ENCODE measurements at places on chromosomes 16 and 17.

- no peak for DNase-seq
Measured at GRCh38 chr16:71515026-71515425, 11.2 kb upstream of the CHST4 start.

GRCh38 chr16:27364493-27365141, 37.4 kb upstream of the IL21R start:
- no peak for DNase-seq

- DNase-seq, result no peak
Measured at GRCh38 chr17:70912716-70913485, 743.6 kb downstream of the KCNJ2 start.

GRCh38 chr17:30000755-30001257, 59.4 kb downstream of the EFCAB5 start:
- no peak for DNase-seq

- DNase-seq, result no peak
Measured at GRCh38 chr16:56372013-56372634, 53.2 kb downstream of the AMFR start.

DNA sequence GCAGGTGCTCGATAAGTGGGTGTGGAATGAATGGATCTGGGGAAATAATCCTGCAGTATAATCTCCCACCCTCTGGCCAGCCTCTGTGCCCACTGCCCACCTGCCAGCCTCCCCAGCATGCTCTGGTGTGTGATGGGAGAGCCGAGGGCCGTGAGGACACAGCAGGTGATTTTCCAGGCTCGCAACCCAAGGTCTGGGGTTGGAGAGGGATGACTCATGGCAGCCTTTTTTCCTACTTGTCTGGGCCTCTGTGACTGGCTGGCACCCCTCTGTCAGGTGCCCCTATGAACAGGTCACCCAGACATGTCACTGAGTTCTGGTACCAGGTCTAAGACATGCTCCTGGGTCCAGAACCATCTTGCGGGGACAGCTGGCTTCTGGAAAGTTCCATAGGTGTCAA, 385.7 kb upstream of the TNRC6C start:
- no peak for DNase-seq

DNA sequence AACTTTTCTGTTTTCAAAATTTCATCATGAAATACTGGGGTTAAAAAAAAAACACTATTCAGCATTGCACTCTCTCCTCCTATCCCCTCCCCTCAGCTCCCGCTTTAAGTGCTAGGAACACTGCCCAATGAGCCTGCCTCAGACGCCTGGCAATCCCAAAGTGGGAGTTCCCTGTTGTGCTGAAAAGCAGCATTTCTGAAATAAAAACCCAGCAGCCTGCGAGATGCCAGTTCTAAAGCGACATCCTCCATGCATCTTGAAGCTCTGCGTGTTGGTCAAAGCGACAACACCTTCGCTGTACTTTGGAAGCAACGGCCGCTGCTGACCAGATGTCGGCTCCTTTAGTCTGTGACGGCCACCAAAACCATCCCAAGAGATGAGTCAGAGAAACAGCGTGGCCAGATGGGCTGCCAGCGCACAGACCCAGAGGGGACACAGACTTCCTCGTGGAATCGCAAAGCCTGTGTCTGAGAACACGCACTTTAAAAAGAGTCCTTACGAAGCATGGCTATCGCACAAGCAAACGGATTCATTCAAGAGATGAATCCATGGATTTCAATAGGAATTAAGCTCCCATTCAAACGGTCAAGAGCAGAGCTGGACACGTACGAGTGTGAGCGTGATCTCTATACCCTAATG, 32.8 kb downstream of the FBXO31 start:
- no peak for DNase-seq

GRCh38 chr16:19704321-19705145, 13.5 kb downstream of the KNOP1 start:
- no peak for DNase-seq

GRCh38 chr16:11780991-11781680, 15.9 kb downstream of the ZC3H7A start:
- no peak for DNase-seq

GRCh38 chr17:75181608-75182318, 996 bp downstream of the SUMO2 start:
- peak; percentile 25 for DNase-seq

GRCh38 chr16:26386096-26386495, 680.6 kb upstream of the C16orf82 start:
- DNase-seq, result no peak

- no peak for DNase-seq
Measured at GRCh38 chr17:82049521-82049971, 2.1 kb downstream of the RFNG start.

DNA sequence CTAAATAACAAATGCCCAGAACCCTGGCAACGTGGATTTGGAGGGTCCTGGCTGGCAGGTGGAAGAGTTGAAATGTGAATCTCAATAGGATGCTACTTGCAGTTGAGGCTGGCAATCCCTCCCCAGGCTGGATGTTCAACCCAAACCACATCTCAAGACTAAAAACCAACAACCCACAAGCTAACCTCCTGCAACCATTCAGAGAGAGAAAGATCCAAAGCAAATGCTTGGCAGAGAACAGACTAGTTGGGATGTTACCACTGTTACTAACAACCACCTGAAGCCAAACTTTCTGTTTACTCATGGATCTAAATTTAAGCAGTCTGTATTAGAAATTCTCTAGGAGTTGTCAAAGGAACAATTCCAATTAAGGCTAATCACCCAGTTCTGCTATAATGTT, 27.9 kb downstream of the SMG6 start:
- DNase-seq, result no peak

DNA sequence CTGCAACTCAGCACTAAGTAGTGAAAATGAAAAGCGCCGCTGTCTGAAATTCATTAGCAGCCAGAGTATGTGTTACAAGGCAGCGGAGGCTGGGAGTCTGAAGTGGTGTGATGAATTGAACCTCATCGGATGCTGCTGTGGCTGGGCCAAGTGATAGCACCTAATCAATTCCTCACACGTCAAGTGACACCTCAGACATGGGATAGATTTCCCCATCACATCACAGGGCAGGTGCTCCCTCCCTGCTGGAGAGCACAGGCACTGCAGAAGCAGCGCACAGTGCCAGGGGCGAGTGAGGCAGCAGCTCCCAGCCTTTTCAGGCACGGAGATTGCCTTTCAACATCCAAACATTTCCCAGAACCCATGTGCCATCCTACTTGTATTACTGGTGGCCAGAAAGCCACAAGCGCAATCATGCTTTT, 32.2 kb downstream of the DRC3 start:
- DNase-seq, result no peak

GRCh38 chr17:44102849-44103622, 20.4 kb downstream of the HDAC5 start:
- no peak for DNase-seq

GRCh38 chr17:2058586-2059546, 4.0 kb downstream of the HIC1 start:
- DNase-seq, result peak; percentile 74

DNA sequence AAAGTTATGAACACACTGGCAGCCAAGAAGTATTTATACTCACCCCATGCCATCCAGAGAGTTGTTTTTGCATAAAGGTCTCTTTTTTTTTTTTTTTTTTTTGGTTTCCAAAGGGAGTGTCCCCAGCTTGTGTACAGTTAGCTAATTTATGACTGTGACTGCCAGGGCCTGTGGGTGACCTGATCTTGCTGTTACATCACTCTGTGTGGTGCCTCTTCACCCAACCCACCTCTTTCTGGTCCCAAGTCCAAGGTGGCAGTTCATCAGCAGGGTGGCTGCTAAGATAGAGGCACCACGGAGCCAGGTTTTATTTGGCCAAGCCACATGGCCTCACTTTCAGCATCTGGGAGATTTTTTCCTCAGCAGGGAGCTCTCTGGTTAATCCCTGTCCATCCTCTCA, at the start of gene NOS2:
Gene NOS2 (minus strand): TSS at position 8 of the 400 bp plus-strand sequence. CDS start 1,720 bp downstream, outside the sequence.
- no peak for DNase-seq

DNA sequence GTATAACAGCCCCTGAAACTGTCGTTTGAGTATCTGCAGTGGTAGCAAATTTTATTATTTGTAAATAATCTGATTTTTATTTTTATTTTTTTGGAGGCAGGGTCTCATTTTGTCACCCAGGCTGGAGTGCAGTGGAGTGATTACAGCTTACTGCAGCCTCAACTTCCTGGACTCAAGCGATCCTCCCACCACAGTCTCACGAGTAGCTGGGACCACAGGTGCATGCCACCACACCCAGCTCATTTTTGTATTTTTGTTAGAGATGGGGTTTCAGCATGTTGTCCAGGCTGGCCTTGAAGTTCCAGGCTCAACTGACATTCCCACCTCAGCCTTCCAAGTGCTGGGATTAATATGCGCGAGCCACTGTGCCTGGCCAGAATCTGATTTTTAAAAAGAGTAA, 2.8 kb downstream of the NDEL1 start:
- DNase-seq, result no peak

DNA sequence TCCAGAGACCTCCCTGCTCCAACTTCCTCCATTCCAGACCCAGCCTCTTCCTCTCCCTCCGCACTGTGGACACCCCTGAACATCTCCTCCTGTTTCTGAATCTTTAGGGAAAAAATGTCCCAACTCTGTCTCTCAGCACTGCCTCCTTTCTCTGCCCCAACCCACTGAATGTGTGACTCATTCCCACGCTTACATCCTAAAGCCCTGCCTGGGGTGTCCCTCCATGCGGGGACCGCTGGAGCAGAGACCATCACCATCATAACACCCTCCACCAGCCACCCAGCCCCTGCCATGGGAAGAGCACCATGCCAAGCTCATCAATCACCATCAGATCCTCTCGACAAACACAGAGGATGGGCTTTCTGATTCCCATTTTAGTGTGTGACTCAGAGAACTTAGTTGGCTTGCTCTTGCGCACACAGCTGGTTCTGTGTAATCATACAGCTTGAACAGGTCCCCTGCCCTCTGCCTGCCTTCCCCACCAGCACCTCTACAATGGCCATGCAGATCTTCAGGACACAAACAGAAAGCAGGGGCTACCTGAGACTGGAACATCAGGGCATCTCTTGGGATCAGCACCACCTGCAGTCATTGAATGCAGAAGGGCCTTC, 10.7 kb downstream of the RPRML start:
- no peak for DNase-seq

GRCh38 chr17:76685366-76685765, 25.4 kb downstream of the MXRA7 start:
- DNase-seq, result no peak

DNA sequence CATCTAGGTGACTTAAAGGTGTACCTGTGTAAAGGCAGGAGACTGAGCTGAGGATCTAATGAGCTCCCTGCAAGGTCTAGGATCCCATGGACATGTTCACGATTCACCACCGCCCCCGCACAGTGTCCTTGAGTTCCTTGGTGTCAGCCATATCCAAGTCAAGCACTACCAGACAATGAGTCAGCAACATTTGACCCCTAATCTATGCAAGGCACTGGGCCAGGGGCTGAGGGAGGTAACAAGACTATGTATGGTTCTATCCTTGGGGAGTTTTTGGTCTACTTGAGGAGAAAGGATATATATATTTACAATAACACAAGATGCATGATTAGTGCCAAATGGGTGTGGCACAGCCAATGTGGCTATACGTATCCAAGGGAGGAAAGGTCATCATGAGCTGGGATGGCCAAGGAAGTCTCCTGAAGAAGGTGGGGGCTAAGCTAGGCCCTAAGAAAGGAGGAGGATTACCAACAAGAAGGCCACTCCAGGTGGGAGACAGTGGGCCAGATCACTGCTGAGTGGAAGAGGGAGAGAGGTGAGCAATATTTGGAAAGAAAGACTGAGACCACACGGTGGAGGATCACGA, 35.0 kb downstream of the ITGB3 start:
- DNase-seq, result no peak

DNA sequence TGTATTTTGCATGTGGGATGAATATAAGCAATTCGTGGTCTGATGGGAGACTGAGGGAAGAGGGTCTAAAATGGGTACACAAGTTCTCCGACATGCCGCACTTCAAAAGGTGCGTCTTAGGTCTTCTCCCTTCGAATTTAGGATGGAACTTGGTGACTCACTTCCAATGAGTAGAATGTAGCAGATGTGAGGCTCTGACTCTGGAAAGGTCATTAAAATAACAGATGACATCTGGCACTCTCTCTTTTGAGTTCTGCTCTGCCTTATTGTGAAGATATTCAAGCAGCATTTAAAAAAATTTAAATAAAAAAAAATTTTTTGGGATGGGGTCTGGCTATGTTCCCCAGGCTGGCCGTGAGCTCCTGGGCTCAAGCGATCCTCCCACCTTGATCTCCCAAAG, 92.7 kb downstream of the TMEM100 start:
- DNase-seq, result no peak

- no peak for DNase-seq
Measured at GRCh38 chr17:1582374-1582773, 19.8 kb upstream of the PITPNA start.

All from activated CD4-positive, alpha-beta T cell treated with anti-CD3 and anti-CD28 coated beads for 24 hours (primary cell).